Hematopoietic multipotent progenitor cell (in vitro differentiated cells): ENCODE measurements at places on chromosomes 16 and 17. TPM values are rescaled to one million over a fixed set of nuclear protein-coding genes. Genes with fewer than 3 reads are reported as not detected.

Gene TNRC6C
- 11.6 TPM for total RNA-seq

DNA sequence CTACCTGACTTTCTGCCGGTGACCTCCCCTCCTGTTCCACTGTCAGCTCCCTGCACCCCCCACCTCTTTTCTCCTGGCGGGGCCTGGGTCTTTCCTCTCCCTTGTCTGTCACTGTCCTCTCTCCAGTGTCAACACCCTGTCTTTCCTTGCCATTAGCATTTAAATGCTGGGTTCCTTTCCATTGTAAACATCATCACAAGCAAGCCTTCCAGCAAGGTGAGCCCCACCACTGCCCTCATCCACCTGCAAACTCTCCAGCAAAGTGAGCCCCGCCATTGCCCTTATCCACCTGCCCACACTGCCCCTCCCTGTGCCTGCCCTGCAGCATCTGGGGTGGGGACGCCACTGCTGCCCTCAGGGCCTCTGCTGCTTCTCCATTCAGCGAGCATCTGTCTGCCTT, 195.0 kb downstream of the ENGASE start:
- no peak for DNase-seq

DNA sequence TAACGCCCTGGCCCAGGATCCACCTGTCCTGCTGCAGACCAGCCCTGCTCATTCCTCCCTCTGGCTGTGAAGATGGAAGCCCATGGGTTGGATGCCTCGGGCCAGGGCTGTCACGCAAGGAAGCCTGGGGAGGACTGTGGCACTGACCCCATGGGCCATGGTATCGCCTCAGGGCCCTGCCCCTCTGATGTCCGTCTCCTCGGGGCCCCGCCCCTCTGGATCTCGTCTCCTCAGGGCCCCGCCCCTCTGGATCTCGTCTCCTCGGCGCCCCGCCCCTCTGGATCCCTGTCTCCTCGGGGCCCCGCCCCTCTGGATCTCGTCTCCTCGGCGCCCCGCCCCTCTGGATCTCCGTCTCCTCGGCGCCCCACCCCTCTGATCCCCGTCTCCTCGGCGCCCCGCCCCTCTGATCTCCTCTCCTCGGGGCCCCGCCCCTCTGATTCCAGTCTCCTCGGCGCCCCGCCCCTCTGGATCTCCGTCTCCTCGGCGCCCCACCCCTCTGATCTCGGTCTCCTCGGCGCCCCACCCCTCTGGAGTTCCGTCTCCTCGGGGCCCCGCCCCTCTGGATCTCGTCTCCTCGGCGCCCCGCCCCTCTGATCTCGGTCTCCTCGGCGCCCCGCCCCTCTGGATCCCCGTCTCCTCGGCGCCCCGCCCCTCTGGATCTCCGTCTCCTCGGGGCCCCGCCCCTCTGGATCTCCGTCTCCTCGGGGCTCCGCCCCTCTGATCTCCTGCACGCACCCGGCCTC, 24.0 kb downstream of the METRNL start:
- no peak for DNase-seq

GRCh38 chr16:2450535-2450934, 9.4 kb upstream of the TEDC2 start:
- no peak for DNase-seq

DNA sequence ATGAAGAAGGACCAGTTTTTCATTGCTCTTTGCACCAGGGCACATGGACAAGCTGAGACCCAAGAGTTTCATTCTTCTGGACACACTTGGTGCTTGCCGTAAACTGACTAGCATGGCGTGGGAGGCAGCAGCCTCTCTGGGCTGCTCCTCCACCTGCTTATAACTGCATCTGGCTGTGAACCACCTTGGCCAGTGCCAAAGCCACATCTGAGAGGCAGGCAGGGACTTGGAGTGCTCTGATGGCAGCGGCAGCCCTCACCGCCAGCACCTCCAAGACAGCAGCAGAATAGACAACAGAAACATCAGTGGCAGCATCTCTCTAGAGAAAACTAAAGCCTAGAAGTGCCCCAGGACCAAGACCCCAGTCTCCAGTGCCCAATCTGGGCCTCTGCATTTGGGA, 4.7 kb downstream of the KRT37 start:
- no peak for DNase-seq

DNA sequence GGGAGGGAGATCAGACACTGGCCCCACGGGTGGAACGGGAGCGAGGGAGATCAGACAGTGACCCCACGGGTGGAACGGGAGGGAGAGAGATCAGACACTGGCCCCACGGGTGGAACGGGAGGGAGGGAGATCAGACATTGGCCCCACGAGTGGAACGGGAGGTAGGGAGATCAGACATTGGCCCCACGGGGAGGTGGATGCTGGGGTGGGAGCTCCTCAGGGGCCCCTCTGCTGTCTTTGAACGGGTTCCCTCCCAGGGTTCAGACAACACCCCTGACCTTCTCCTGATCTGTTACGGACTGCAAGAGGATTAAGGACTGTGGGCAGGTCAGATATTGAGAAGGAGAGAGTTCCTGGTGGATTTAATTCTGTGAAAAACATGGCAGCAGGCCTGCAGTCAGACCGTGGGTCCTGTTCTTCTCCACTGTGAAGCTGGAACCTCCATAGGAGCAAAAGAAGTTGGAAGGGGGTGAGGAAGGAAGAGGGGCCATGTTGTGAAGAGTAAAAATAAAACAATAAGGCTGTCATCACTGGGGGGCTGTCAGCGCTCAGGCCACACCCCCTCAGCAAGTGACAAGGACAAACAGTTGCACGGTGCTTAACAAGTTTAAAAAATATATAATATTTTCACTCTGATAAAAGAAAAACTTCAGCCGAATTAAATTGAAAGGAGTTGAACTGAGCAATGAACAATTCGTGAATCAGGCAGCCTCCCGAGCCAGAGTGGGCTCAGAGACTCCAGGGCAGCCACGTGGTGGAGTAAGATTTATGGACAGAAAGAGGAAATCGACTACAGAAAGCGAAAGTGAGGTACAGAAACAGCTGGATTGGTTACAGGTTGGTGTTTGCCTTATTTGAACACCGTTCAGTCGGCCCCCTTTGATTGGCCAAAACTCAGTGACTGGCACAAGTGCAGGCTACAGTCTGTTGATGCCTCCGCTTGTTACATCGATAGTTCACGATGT, 348.7 kb upstream of the TNRC6C start:
- DNase-seq = peak; percentile 85

DNA sequence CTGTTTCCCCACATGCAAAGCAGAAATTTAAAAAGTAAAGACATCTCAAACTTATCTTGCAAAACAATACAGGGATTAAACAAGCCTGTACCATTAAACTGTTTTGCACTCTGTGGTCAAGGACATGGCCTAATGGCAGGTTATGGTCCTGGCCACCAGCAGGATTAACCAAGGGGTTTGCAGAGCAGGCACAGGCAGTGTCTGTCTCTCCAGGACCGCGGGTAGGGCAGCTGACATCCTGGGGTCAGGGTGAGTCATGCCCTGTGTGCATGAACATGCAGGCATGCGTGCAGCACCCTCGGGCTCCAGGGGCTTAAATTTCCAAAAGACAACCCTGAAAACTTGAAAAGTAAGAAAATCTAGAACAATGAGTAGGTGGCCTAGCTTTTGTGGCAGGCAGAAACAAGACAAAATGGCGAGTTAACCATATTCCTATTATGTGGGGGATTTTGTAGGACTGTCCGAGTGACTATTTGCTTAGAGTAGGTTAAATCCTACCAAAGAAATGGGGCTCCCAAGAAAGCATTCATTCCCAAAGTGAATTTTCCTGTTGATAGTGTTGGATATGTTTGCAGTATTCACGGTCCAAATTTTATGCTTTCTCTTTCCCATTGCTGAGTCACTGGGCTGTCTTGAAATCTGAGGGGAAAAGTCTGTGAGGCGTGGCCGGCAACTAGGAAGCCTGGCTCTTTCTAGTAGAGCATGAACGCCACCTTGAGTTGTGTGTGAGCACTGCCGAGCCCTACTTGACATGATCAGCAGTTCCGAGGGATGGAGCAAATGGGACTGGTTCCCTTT, 158.4 kb upstream of the FAM20A start:
- peak; percentile 91 for DNase-seq

DNA sequence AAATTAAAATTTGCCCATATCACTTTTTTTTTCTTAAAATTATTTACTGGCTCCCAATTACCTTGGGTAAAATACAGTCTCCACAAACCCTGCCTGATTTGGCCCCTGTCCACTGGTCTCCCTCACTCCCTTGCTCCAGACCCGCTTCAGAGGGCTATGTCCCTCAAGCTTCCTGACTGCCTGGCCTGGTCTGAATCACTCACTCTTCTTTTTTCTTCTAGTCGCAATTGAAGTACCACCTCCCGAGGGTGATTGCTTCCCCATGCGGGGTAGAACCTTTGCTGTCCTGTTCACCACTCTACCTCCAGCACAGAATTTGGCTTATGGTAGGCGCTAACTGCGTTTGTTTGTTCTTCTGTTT, 598 bp upstream of the PGAP3 start:
- DNase-seq = no peak

- DNase-seq = no peak
These were observed 1.8 kb downstream of the CX3CL1 start for GRCh38 chr16:57374067-57374534.

- no peak for DNase-seq
These were observed 38.5 kb downstream of the VPS53 start for GRCh38 chr17:676060-676700.

DNA sequence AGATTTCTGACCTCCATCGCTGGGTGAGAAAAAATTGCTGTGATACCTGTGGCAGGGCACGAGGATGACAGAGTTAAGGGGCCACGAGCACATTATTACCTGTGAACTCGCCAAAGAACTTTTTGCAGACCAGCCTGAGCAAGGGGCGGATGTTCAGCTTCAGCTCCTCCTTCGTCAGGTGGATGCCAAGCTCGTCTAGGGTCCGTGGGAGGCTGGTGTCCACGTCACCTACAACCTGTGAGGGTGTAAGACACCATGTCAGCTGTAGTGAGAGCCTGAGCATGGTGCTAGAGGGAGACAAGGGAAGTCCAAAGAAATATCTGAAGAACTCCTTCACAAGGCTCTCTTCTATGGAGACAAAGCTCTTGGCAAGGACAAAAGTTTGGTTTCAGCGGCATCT, 17.1 kb downstream of the HIGD1B start:
- no peak for DNase-seq

DNA sequence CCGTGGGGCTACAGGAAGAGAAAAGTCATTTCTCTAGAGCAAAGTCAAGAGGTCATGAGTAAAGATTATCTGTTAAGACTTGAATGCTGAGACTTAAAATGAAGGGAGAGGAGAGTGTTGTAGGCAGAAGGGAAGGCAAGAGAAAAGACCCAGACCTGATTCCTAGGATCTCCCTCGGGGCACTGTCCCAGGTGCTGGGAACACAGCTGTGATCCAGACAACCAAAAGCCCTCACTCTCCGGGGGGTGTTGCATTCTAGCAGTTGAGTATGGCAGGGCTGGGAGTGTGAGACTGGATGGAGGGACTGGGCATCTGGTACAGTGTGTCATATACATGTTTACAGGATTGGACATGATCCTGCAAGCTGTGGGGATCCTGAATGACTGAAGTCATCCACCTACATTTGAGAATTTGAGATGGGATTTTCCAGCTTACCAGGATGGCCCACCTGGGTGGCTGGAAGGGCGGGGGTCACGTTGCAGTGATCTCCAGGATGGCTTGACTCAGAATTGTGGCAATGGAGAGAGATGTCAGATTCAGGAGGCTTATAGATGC, 29.1 kb downstream of the ARSG start:
- DNase-seq = no peak

GRCh38 chr16:60763869-60764268, 1272.4 kb downstream of the CDH8 start:
- DNase-seq = no peak

DNA sequence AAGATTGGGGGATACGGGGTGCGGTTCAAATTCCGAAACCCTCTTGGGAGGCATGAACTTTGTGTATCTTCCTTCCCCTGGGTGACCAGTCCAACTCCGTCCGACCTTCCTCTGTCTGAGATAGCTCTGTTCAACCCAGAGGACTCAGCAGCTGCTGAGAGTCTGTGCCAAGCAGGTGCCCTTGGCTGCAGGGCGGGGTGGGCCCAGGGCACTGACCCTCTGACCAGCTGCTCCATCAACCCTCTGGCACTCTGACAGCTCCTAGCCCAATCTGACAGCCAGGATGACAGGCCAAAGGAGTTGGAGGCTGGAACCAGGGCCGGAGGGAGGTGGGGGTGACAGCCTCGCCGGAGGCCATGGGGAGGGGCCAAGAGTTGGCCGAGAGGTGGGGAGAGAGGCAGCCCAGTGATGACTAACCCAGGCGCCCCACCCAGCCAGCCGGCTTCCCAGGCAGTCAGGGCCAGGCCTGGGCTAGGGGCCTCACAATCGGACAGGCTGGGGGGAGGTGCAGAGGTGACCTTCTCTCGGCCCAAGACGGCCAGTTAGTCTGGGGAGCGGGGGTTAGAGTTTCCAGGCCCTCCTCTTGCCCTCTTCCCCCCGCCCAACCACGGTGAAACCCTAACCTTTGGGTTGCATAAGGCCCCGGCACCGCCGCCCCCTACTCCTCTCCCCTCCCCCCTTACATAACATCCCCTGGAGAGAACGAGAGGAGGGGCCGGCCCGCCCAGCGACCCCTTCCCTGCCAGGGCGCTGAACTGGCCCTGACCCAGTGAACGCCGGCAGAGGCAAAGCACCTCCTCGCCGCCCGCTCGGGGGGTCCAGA, 5.0 kb upstream of the TLCD2 start:
- peak; percentile 56 for DNase-seq

Gene NOG
- total RNA-seq = 67.9 TPM

- DNase-seq = no peak
These were observed 2.5 kb upstream of the MRPS23 start for GRCh38 chr17:57852092-57852954.

Gene KRTAP4-7
- total RNA-seq = not detected

Gene SMTNL2
- not detected for total RNA-seq

Gene GAS7
- 16.2 TPM for total RNA-seq

- DNase-seq = peak; percentile 41
These were observed 25.4 kb downstream of the PELP1 start for GRCh38 chr17:4678448-4679026.

Gene KRT17
- not detected for total RNA-seq

GRCh38 chr16:82357237-82357636, 187.2 kb upstream of the MPHOSPH6 start:
- no peak for DNase-seq

- DNase-seq = no peak
These were observed 192.4 kb upstream of the HSBP1 start for GRCh38 chr16:83615141-83615952.

Gene SNAI3
- total RNA-seq = 6.7 TPM

DNA sequence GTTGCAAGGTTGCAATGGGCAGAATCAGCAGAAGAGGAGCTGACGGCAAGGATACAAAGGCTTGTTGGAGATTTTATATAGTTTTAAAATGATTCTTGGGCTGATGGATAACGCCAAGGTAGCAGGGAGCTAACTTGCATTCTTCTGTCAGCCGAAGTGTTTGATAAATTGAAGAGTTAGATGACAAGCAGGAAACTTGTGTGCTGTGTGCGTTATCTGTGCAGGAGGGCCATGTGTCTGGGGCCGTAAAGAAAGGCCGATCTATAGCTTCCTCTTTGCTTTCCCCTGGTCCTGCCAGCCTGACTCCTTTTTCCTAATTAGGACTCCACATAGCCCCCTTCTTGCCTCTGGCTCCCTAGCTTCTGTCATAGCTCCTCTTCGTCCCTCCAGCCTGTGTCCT, 6.7 kb upstream of the WWOX start:
- no peak for DNase-seq

- DNase-seq = no peak
These were observed at the start of gene VTN for GRCh38 chr17:28370035-28370743. Gene VTN (minus strand): TSS chr17:28370307. CDS start chr17:28370203, 104 bp downstream.
